ENCODE measurements at places on chromosomes 1 and 21.

- DNase-seq = no peak
These were observed 46.5 kb downstream of the PSMG1 start for GRCh38 chr21:39136711-39137110.

GRCh38 chr1:26016953-26017545 lies 4.5 kb upstream of the EXTL1 start:
- no peak for DNase-seq

GRCh38 chr1:27296773-27297291 lies 25.1 kb upstream of the TMEM222 start:
- peak; percentile 7 for DNase-seq

- DNase-seq = no peak
These were observed at the start of gene GJA4 for GRCh38 chr1:34792868-34793727. GJA4 (plus strand) TSS chr1:34792999; CDS start chr1:34794214, 1,215 bp downstream.

- DNase-seq = no peak
These were observed 30.6 kb downstream of the DNAJC6 start for GRCh38 chr1:65339866-65340468.

GRCh38 chr1:242523719-242524570 lies 552 bp downstream of the PLD5 start:
- DNase-seq = no peak

DNA sequence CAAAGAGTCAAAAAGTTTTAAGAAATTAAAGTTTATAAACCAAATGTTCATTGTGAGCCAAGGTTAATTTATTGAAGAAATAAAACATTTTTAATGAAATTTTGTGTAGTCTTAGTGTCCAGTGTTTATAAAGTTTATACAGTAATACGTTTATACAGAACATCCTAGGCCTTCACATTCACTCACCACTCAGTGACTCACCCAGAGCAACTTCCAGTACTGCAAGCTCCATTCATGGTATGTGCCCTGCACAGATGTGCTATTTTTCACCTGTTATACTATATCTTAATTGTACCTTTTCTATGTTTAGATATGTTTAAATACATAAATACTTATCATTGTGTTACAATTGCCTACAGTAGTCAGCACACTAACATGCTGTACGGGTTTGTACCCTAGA lies 33.6 kb downstream of the TYW3 start:
- no peak for DNase-seq

GRCh38 chr1:62836856-62837540 lies 53.1 kb downstream of the ATG4C start:
- no peak for DNase-seq

DNA sequence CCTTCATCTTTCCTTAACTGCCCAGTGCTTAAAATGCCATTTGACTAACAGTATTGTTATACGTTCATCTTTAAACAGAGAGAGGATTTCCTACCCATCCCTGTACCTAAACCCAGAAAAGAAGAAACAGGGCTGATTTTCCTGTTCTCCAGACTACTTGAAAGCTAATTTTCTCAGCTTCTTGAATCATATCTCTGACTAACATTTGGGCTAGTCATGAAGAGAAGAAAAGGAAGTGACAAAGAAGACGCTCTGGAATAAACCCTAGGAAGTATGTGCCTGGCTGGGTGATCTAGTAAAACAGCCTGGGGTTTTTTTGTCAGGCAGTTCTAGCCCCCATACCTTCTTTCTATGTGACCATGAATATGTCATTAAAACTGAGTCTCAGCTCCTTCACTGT lies 44.8 kb upstream of the SGIP1 start:
- no peak for DNase-seq

DNA sequence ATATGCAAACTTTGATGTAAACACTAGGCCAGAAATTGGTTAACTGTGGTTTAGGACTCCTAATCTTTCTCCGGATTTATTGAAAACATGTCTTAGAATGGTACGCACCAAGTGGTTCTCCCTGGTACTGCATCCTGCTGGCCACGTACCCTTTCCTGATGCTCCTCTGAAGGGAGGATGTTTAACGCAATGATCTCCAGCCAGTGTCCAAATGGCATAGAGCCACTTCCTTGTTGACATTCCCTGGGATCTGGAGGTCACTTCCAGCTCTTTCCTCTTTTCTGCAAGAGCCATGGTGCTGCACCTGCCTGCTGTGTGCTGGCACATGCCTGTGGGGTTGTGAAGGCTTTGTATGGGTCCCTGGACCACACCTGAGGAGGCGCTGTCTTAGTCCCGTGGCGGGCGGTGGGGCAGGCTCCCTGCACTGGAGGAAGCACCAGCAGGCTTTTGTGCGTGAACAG lies 53.9 kb downstream of the GALNT2 start:
- no peak for DNase-seq
